ENCODE measurements at places on chromosomes 2 and 18.

DNA sequence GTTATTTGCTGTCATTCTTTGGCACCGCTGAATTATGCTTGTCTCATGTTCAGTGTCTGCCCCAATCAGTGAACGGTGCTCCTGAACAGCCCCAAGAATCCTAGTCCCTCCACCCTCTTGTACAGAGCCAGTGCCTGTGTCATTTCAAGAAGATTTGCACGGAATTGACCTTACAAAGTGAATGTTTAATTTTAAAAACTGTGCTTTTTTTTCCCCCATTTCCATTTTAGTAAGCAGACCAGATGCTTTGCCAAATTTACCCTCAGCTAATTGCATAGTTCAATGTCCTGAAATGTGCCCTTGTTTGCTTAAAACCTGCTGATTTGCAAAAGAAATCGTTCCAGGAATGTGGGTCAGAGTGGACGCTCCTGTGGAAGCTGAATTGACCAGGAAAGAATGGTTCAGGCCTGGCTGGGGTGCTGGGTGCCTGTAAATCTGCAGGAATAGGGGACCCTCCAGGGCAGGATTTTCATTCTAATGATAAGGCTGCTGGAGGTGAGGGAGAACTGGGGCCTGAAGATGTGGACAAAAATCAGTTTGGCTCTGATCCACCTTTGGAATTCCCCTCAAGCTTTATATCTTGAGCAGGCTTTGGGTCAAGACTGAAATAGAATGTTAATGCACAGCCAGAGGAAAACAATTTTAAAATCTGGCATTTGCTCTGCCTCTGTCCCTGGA lies 20.1 kb downstream of the TMEM17 start:
- no peak for DNase-seq

- no peak for DNase-seq
Observed at GRCh38 chr18:22069916-22070315, 99.5 kb upstream of the GATA6 start.

- no peak for DNase-seq
Observed at GRCh38 chr2:5528706-5529105, 163.5 kb upstream of the SOX11 start.

DNA sequence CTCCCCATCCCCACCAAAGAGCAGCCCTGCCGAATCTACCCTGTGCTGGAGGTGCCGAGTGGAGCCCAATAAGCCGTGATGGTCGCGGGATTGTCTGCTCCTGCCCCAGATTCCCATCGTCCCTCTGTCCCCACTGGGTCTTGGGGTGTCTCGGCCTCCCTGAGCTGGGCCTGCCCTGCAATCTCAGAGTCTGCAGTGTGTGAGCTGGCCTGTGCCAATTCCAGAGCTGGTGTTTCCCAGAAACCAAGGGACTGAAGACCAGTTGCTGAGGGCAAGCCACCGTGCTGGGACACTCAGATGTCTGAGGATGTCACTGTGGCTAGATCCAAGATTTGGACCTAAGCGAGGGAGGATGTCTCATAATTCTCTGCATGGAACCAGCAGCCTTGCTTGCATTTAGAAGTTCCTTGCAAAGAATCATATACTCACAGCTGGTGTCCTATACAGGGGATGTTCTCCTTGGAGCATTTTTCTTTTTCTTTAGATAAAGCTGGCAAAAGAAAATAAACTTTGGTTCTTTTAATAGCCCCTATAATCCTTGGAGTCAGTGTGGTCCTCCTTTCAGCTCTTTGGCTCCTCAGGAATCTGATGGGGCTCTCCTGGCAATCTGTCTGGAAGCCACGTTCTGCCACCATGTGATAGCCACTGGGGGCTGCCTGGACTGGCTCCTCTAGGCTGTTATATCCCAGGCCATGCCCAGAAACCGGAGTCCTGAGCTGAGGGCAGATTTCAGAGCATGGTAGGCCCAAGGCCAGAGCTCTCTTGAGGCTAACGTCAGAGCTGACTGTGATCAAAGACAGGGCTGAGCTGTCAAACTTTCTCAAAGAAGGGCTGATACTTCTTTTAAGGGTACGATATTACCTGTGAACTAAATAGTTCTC lies 140.1 kb upstream of the HAAO start:
- DNase-seq, result no peak

DNA sequence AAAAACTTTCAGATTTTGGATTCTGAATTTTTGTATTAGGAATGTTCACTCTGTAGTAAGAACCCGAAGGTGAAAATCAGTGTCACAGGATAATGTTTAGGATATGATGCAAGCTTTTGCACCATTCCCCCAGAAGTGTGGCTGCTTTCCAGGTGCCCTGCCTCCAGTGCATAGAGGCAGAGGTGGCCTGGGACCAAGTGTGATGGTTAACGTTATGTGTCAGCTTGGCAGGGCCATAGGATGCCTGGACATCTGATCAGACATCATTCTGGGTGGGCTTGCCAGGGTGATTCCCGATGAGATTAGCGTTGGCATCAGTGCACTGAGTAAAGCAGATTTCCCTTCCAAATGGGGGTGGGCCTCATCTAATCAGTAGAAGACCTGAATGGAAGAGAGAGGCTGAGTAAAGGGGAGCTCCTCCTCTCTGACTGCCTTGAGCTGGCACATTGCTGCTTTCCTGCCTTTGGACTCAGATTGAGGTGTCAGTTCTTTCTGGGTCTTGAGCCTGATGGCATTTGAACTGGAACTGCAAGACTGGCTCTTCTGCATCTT lies 177.4 kb upstream of the HS6ST1 start:
- DNase-seq, result no peak

DNA sequence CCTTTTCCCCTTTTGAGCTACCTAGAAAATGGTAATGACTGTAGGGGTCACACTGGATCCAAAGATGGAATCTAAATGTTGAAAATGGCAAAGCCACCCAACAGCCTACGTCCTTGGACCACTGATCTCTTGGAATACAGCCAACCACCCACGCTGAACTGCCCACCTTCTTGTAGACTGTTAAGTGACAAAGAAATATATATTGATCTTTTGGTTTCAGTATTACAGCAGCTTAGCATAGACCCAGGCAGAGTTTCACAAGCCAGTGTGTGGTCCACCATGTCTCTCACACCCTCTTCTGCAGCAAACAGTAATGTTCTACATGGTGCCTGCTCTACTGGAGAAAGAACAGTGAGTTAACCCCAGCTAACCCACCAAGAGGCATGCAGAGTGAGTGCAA lies 20.2 kb downstream of the CACNB4 start:
- DNase-seq, result no peak

DNA sequence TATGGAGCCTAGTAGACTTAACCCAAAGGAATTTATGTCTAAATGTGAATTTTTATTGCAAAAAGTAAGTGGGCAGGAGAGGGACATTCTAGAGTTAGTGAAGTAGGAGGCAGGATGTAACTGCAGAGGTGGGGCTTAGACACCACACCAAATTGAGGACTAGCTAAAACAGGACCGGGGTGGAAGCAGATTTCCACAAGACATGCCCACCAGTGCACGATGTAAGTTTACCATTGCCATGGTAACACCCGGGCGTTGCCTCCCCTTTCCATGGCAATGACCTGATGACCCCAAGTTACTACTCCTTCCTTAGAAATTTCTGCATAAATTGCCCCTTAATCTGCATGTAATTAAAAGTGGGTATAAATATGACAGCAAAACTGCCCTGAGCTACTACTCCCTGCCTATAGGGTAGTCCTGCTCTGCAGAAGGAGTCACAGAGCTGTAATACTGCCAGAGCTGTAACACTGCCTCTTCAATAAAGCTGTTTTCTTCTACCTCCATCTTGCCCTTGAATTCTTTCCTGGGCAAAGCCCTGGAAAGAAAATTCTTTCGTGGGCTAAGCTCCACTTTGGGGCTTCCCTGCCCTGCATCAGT lies 509.7 kb downstream of the ERBB4 start:
- DNase-seq, result no peak

- DNase-seq, result no peak
Observed at GRCh38 chr2:186918495-186918894, 69.5 kb upstream of the ZSWIM2 start.

DNA sequence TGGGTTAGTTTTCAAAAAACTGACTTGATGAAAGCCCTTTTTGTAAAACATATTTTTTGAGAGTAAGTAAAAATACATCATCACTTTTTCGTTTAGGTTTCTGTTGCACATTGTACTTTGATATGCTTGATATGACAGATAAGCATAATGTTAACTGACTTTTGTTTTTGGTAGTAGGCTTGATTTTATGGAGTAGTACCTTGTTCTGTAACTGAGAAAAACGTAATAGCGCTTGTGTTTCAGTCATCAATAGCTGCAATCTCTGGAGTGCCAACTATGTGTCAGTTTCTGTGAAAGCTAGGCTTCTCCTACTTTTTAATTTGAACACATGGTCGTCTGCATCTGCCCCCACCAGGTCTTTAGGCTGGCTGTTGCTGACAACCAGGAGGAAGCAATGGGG lies 1.3 kb downstream of the LCLAT1 start:
- DNase-seq, result no peak

DNA sequence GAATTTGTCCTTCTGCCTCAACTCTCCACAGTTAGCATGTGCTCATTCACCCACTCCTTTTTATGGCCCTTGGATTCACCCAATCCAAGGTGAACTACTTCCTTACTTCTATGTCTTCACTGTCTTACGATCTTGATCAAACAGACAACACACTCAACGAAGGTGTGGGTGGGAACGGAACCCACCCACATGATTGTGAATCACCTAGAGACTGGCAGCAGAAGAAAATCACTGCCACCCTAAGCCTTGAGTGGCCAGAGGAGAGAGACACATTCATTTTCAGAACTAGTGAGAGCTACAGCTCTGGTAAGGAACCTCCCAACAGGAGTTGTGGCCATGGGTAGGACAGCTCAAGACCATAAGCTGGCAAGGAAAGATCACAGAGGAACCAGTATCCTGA lies 194.3 kb downstream of the PLCL1 start:
- DNase-seq, result no peak

DNA sequence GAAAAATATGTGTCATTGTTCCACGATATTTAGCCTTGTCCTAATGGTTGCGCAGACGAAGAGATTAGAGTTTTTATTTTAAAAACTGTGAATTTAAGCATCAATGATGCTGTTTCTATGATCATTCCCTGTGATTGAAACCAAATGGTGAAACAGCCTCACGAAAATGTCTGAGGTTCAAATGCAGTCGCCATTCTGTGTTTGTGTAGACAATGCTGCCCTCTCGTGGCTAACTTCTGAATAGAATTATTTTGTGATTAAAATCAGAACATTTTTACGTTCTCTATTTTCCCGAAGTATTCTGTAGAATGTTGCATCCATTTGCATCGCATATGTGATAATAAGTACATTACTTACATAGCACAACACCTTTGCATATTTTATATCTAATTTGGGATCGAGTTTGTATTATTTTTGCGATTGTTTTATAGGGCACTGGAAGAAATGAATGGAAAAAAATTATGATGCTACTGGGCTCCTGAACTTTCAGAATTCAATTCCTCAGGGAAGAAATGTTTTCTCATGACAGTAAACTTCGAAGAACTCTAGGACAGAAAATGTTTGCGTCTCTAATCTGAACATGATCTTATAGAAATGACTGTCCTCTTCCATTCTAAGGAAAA lies 54.8 kb upstream of the CREB1 start:
- DNase-seq, result no peak

GRCh38 chr18:3594760-3595368 lies 144.9 kb downstream of the TGIF1 start:
- DNase-seq, result no peak

- DNase-seq, result no peak
Observed at GRCh38 chr2:96702098-96702785, 37.6 kb downstream of the LMAN2L start.

- DNase-seq, result no peak
Observed at GRCh38 chr2:62036761-62037250, 131.3 kb downstream of the COMMD1 start.

DNA sequence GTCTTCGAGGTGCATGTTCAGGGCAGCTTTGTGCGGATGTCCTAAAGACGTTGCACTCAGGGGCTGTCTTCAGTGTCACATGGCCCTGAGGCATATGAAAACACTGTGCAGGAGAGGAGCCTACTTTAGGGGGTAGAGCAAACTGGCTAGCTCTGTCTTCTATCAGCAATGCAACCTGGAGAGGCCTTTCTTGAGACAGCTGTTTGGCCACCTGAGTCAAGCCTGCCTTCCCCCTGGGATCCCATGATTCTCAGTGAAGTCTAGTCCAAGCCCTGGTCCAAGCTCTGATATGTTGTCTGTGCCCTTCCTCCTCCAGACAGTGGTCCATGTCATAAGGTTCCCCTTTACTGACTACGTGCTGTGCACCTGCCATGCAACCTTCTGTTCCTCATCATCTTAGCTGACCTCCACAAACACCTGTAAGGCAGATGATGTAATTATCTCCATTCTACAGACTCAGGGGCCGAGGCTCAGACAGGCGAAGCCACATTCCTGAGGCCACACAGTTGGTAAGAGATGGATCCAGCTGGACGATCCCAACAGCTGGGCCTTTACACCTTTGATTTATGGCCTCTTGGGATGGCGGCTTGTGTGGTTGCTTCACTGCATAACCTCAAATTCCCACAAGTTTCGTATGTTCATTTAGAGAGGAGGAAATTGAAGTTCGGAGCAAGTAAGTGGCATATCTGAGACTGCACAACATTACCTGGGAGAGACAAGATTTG lies 109.9 kb downstream of the COPS8 start:
- no peak for DNase-seq

DNA sequence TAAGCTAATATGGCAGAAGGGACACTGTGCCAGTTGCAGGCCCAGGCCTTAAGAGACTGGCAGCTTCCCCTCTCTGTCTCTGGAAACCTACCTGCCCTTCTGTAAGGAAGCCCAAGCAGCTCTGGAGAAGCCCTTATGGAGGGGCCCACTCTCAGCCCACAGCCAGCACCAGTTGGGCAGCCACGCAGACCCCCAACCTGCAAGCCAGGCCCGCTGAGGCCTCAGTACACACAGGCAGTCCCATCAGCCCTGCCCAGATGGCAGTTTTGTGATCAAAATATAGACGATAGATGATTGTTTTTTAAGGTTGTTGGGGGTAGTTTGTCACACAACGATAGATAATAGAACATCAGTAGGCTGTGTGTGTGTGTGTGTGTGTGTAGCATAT lies 36.8 kb upstream of the ALPP start:
- no peak for DNase-seq

DNA sequence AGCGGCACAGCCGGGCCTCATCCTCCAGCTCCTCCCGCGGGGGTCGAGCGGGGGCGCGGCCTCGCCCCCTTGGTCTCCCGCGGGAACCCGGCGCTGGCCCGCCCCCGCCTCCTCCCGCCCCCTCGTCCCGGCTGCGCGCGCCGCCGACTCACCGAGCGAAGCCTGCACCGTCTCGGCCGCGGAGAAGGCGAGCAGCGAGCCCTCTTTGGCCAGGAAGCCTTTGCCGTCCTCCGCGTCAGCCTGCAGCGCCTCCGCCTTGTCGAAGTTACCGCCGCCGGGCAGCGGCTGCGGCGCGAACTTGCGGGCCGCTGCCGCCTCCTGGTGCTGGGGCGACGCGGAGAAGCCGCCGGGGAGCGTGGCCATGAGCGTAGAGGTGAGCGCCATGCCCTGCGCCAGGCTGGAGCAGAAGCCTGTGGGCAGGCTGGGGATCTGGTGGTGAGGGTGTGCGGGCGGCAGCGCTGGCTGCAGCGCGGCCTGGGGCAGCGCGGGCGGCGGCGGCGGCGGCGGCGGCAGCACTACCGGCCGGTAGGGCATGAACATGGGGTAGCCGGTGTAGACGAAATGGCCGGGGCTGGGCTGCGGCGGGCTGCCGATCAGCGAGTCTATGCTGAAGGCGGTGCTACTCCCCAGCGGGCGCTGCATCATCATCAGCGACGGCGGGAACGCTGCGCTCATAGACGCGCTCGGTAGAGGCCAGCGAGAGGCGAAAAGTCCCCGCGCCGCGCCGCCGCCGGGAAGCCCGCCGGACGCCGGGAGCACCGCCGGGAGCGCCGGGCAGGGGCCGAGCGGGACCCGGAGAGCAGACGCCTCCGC lies 683 bp downstream of the GBX2 start:
- no peak for DNase-seq

Data from stimulated activated CD4-positive, alpha-beta T cell treated with anti-CD3 and anti-CD28 coated beads, Interleukin-1b, Interleukin-23, amount 100 ng/mL, for 1 hour (primary cell).